Mucosa of descending colon (tissue), 3 donors: ENCODE measurements at places on chromosomes 3 and 15.

DNA sequence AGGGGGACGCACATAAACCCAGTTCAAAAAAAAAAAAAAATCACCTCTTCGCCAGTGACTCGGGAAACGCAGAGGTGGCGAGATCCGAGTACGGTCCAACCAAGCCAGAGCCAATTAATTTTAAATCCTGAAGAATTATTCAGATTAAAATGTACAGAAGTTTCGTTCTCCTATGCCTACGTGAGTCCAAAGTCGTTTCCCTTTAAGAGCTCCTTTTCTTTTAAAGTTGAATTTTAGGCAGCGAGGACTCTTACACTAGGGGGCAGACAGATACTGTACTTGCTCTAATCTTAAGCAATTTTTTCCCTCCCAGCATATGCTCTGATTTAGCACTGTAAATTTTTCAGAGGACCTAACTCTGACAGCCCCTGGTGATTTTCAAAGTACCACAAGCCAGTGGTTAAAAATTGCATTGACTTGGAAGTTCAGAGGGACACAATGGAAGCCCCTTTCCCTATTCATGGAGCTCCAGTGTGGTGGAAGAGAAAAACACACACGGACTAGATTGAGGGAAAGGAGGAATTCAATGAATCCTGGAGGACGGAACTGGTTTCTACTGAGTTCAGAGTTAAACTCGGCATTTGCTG is 3.3 kb upstream of the NR2F2 start:
- DNase-seq = no peak

- peak; percentile 75 for DNase-seq
These were observed 5.8 kb downstream of the KLHL25 start for GRCh38 chr15:85788771-85789495.

- DNase-seq = no peak
These were observed 18.0 kb upstream of the DNAJC13 start for GRCh38 chr3:132399054-132399929.

GRCh38 chr3:27568393-27568792 is 84.2 kb upstream of the SLC4A7 start:
- no peak for DNase-seq

DNA sequence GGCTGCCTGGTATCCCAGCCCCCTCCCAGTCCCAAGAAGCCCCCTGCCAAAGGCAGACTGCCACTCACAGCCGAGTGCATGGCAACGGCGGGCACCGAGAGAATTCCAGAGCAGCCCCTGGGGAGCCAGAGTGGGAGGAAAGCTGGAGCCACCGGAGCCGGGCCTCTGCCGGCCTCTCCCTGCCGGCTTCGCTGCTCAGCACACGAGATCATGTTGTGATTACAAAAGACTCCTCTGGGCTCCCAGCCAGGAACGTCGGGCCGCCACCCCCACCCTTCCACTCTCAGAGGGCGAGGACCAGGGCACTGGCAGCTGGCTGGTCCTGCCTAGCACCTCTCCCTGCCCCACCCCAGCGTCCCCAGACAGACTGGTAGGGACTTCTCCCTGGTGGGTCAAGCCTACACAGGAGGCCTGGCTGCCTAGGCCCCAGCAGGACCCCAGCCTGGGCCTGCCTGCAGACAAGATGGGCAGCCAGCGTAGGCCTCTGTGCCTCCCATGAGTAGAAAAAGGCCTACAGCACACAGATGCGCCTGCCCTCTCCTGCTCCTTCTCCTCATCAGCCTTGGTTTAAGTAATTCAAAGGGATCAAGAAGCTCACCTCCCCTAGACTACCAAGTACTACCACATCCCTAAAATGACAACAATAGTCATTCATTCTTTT is at the start of gene CCDC9B:
CCDC9B (minus strand) TSS at position 200 of the 661 bp plus-strand sequence; CDS start at position 80, 120 bp downstream.
- peak; percentile 95 for DNase-seq
